ENCODE measurements at places on chromosomes 2 and 18.

- DNase-seq = no peak
These were observed 3.8 kb downstream of the GBX2 start for GRCh38 chr2:236164201-236164924.

- no peak for DNase-seq
These were observed 682.0 kb downstream of the IRS1 start for GRCh38 chr2:226117510-226118065.

- no peak for DNase-seq
These were observed 22.6 kb downstream of the YES1 start for GRCh38 chr18:789397-789796.

DNA sequence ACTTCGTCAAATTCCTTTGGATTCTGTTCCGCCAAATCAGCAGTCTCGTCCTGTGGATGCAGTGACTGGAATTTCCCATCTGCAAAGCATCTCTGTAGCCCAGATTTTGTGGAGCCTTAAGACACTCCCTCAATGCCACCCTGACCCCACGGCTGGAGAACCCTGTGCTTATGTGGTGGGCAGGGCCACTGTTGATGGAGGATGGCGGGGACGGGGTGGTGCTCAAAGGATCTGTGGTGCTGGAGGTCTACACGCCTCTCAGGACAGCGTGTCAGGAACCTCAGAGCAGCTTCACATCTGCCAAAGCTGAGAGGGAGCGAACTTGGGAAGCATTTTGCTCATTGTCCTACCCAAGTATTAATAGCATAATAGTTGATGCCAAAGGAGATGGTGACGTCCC is 200.1 kb downstream of the MGAT5 start:
- no peak for DNase-seq

DNA sequence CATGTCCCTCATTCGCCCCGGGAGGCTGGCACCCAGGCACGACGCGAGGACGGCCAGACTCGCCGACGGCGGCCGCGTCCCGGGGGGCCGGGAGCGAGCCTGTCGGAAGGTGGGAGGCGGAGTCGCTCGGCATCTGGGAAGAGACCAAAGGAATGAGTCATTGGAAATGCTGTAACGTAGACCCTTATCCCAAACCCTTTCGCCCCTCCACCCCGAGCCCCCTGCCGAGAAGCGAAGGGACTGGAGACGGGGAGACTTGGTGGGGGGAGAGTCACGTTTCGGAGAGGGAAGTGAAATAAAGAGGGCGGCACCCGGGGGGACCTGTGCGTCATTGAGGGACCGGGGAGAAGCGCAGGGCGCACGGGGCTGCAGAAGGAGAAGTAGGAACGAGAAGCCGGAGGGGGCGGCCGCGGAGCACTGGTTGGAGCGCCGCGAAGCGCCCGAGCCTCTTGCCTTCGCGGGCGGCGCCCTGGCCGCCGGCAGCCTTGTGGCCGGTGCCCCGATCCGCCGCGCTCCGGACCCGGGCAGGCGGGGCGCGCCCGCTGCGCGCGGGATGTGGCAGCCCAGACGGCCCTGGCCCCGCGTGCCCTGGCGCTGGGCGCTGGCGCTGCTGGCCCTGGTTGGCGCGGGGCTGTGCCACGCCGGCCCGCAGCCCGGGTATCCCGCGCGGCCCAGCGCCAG is at the start of gene EMILIN2:
Gene EMILIN2, plus strand, starts transcription at position 371 of the 681 bp plus-strand sequence. Its CDS starts 183 bp downstream, at position 554.
- DNase-seq = peak; percentile 86

DNA sequence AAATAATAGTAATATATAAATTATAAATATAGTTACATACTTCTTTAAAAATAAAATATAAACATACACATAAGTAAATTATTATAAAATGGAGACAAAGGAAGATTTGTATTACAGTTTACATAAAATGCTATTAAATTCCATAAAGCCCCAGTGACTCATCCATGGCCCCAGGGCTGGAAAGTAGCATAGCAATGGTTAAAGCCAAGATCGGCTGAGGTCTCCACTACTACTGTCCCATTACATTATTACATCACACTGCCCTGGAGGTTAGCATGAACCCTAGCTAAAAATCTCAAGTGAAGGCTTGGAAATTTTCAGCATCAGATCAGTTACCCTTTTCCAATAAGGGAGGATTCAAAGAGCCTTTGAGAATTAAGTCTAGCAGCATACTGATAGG is 936.2 kb downstream of the DSC3 start:
- DNase-seq = no peak

- DNase-seq = no peak
These were observed 2.2 kb downstream of the CAVIN2 start for GRCh38 chr2:191844706-191845105.

DNA sequence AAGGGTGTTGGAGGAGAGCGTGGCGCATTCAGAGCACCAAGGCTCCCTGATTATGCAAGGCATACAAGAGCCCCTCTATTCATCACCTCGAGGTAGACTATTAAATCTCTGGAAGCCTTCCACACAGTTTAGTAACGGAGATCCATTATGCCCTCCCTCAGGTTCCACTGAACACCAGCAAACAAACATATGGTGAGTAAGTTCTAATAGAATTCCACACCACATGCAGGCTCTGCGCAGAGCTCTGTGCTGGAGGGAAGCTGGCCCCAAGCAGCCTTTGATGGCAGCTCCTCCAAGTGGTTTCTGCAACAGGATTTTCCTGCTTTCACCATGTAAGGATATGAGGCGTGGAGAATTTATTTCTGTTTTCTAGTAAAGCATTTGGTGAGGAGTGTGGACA is 238.6 kb downstream of the C1D start:
- no peak for DNase-seq

GRCh38 chr2:137348301-137348700 is 583.0 kb downstream of the THSD7B start:
- DNase-seq = no peak

DNA sequence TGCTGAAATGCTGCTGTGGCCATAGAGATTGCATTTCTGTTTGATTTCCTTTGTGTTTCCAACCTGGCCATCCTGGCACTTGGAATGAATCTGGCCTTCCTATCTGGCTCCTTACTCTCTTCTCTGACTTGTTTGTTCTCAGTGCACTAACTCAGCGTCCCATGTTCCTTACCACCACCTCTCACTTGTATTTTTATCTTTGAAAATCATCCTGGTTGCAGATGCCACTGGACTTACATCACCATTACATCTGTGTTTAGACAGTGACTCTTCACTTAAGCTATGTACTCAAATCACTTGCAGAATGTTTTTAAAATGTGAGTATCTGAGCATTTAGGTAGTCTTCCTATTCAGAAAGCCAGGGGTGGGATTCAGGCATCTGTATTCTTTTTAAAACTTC is 239.5 kb downstream of the WDR7 start:
- no peak for DNase-seq

GRCh38 chr2:17878281-17879136 is at the start of gene KCNS3:
KCNS3 (plus strand) TSS chr2:17878667; CDS start chr2:17931009, 52,342 bp downstream.
- no peak for DNase-seq

DNA sequence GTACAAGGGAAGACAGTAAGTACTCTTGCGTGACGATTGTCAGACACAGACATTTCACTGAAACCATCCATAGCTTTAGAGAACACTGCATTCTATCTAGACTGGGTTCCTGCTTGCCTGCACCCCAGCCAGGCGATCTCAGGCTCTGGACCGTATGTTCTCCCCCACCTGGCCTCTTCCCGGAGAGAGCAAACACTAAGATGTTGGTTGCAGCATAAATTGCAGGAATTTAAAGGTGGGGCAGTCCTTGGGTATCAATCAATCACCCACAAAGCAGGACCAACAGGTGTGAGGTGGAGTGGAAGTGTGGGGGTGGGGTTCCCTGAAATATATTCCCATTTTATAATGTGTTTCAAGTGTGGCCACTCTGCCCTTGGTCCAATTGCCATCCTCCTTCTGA is 103.6 kb upstream of the TGFA start:
- DNase-seq = no peak

DNA sequence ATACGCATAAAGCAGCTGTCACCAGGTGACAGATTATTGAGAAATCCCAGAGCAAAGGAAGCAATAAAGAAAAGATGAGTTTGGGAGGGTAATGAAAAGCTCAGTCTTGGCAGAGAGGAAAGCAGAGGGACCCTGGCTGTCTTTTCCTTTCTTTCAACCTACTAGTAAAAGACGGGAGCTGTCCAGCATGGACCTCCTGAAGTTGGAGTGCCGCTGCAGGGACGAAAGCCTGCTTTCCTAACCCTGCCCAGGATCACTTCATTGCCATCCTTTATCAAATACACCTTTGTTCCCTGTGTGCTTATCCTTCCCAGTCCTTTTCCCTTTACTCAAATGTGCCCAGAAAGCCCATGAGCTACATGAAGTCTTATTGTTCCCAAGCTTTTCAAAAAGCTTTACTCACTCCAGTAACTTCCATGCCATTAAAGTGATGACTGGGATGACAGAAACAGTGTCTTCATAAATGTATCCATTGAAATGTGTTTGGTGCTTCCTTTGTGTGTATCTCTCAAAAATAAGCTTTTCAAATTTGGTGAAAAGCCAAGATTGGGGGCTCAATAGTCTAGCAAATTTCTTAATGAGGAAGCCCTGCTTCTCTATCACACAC is 3.7 kb upstream of the SPR start:
- no peak for DNase-seq

DNA sequence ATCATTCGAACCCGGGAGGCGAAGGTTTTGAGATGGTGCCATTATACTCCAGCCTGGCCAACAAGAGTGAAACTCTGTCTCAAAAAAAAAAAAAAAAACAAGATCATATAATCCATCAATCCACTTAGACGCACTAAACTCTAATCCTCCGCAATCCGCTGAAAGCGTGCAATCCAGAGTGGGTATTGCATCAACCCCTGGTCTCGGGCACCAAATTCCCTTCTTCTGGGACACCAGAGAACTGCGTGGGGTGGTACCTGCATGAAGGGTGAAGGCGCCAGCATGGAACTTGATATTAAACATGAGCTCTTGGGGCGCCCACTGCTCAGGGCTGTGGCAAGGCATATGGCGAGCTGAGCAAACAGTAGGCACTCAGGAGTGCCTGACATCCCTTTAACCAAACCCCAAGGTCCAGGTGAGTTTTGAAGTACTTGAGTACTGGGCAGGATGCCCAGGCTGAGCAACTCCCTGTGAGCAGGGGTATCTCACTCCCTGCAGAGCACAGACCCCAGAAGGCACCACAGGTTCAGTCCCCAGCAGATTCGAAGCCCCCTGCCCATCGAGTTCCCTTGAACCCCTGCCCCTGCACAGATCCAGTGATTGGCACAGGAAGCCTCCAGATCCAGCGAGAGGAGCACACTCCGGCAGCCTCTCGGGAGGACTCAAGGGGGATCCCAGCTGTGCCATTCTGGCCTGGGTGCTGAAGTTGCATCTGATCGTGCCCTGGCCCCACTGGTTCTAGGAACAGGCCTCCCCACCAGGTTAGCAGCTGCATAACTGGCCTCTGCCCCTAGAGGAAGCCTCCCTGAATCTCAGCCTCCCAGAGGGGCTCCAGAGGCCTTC is 8.0 kb downstream of the ALPI start:
- DNase-seq = no peak

- no peak for DNase-seq
These were observed 210.9 kb downstream of the TWIST2 start for GRCh38 chr2:239058766-239059165.
